ENCODE measurements at places on chromosomes 3 and 15.

GRCh38 chr3:122076491-122077292, 21.5 kb downstream of the CD86 start:
- no peak for DNase-seq

GRCh38 chr3:177401375-177401774, 204.1 kb upstream of the TBL1XR1 start:
- DNase-seq, result no peak

- peak; percentile 76 for DNase-seq
These were observed 847 bp downstream of the WHAMM start for GRCh38 chr15:82810061-82810889.

DNA sequence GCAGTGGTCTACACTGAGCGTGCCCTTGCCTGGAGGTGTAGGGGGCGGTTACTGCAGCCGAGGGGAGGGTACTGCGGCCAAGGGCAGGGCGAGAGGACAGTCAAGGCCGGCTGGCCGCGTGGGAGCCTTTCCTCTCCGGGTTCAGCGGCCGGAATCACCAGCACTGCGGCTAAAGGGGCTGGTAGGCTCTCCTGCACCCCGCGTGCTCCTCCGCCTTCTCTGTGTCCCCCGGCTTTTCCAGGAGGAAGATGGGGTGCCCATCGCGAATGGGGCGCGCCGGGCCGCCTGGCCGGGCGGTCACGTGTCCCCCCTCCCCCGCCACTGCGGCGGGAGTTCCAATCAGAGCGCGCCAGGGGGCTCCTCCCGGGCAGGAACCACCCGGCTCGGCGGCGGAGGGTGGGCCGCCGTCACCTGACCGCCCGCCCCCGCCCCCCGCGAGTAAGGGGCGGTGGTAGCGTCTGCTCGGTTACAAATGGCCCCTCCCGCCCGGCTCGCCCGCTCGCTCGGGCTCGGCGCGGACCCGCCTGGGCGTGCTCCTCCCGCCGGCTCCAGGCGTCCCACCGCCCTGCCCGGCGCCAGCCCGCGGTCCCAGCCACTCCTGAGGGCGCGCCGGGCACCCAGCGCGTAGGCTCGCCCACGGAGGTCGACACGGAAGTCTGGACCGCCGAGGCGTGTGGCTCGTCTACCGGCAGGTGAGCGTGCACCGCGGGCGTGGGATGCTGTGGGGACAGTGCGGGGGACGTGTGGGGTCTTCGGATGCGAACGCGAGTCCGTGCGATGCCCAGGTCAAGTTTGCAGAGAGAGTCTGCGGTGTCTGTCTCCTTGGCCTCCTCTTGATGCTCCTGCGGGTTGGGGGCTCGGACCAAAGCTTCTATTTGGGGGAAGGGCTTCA, 242.6 kb upstream of the TOPAZ1 start:
- DNase-seq, result peak; percentile 18

DNA sequence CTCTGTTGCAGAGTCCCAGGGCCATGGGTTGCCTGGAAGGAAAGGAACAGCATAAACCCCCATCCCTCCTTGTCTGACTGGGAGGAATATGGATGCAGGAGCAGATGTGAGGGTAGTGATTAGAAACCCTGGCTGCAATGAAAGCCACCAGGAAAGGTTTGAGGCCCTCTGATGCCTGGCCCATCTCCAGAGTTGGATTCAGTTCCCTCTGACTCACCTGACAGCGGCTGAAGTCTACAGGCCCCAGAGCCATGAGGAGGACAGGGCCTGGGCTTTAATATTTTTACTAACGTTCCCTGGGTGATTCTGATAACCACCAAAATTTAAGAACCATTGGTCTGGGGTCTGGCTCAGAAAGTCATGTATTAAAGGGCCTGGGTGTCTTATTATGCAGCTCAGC, 214.0 kb downstream of the EPHB1 start:
- DNase-seq, result no peak

GRCh38 chr15:58431221-58432149, at the start of gene LIPC:
Gene LIPC, plus strand, starts transcription at chr15:58431991. Its CDS starts 42 bp downstream, at chr15:58432033.
- no peak for DNase-seq

DNA sequence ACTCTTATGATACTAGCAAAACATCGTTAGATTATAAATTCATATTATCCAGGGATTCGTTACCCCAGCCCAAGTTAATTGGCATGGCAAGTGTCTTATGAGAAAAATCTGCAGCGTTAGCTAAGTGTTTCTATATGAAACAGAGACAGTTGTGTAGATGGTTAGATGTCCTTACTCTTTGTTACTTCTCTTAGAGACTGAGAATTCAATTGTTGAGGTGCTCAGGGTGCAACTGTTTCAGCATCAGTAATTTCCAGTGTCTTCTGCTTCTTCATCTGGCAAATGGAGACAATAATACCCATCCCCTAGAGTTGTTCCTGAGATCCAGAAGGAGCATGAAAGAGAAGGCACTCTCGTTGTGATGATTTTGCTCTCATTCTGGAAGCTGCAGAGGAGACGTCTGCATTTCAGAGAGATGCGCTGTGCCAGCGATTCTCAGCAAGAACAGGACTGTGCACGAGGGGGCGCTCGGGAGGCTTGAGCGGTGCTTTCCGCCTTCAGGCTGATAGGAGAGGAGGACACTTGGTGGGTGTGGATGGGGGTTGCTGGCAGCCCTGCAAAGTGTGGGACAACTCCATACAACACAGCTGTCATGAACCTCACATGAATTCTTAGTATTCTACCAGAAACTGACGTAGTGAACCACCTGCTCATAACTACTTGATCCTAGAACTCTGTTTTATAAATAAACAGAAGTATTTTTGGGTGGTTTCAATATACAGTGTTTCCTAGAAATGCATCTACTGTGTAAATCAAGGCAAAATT, 39.7 kb upstream of the SPSB4 start:
- DNase-seq, result peak; percentile 62

All from fibroblast of pulmonary artery (primary cell).